ENCODE measurements at places on chromosomes 2 and 18.

GRCh38 chr2:112601754-112602153 is 17.3 kb downstream of the CHCHD5 start:
- DNase-seq, result no peak

- no peak for DNase-seq
Observed at GRCh38 chr2:80026040-80026729, 278.4 kb downstream of the LRRTM1 start.

DNA sequence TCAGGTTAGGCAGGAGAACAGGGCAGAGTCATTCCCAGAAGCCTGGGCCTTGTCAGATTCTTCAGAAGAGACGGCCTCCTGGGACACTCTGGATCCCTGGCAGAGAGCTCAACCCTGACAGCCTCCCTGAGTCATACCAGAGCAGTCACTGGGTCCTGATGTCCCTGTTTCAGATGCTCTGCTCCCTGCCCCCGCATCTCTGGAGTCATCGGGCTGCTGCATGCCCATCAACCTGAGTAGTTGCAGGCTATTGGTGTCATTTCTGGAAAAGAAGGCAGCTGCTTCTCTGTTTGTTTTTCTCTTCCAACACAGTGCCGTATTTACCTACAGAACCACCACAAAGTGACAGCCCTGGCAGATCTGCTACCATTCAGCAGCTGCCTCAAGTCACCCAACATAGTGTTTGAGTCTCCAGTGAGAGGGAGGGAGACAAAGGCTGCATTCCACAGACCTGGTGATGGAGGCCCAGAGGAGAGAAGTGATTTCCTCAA is 145.1 kb downstream of the B3GNT2 start:
- DNase-seq, result no peak

DNA sequence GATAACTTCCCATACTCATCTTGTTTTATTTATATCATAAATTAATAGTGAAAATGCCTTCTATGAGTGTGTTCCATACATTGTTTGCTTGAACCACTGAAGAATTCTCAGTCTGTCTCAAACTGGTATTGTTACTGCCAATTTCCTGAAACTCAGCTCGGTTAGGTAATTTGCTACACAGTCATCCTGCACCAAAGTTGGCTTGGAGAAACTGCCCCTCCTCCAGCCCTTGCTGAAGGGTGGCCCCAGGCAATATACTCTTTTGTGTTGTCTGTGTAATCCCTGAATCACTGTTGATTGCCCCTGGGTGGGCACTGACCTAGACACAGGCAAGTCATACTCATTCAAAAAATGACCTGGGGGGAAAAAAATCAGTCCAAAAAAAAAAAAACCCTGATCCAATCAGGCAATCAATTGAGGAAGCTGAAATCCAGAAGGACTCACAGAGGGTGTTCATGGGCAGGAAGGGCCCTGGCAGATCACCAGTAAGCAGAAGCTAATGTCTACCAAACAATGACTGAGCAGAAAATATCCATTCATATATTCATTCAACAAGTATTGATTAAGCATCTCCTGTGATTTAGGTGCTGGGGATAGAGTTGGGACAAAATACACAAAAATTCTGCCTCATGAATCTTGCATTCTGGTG is 3.8 kb upstream of the SESTD1 start:
- DNase-seq, result peak; percentile 34

DNA sequence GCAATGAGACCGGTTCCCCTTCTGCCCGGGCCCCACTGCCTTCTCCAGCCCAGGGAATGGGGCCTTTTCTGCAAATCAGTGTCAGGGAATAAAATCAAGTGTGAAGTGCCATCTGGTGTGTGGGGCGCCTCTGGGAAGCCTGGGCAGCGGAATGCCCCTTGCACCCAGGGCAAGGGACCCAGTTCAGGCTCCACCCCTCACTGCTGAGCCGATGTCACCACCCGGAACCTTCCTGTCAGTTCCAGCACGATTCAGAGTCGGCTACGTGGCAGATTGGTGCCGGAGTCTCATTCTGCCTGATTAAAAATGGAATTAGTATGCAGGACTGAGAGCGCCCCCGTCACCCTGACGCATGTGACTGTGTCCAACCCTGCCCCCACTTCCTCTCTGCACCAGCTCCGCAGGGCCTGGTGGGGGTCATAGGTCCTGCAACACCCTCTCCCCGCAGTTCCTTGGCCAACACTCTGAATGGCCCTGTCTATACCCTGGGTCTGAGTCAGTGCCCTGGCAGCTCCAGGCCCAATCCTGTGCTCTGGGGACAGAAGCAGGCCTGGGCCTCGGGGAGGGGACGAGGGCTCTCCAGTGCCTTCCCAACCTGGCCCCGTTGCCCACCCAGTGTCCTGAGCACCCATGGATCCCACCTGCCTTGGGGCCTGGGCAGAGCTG is 8.2 kb upstream of the ALPI start:
- DNase-seq, result no peak

- no peak for DNase-seq
Observed at GRCh38 chr2:173410579-173410978, 55.9 kb downstream of the CDCA7 start.

- no peak for DNase-seq
Observed at GRCh38 chr2:227228061-227228667, 63.7 kb downstream of the COL4A3 start.

- DNase-seq, result no peak
Observed at GRCh38 chr2:127182626-127183458, 37.3 kb downstream of the CYP27C1 start.

GRCh38 chr18:54777118-54777791 is 51.0 kb upstream of the RAB27B start:
- no peak for DNase-seq

GRCh38 chr18:58038063-58038462 is 6.0 kb upstream of the NEDD4L start:
- no peak for DNase-seq

DNA sequence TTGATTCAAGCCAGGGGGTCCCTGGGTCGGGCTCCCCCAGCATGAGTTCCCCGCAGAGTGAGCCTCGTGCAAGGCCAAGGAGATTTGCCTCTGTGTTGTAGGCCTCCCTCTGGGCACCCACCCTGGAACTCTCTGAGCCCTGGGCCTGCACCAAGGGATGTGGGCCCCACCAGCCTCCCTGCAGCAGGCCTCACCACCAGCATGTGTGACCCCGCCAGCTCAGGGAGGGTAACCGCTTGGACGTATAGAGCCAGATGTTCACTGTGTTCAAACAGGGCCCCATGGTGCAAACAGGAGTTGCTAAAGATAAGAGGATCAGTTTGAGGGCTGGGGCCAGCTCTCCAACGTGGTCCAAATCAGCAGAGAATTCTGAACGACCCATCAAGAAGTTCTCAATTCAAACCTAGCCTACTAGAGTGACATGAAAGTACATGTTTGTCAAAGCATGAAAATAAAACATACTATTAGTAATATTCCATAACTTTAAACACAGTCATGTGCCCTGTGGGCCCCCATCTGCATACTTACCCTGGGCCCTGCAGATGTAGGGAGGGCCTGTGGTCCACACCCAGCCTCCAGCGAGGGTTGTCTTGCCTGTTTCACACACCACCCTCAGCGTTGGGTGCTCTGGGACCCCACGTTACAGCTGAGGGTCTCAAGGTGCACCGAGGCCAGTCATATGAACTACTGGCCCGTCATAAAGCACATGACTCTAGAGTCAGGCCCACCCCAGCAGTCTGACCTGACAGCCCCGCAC is 5.5 kb upstream of the TUBB6 start:
- DNase-seq, result no peak

DNA sequence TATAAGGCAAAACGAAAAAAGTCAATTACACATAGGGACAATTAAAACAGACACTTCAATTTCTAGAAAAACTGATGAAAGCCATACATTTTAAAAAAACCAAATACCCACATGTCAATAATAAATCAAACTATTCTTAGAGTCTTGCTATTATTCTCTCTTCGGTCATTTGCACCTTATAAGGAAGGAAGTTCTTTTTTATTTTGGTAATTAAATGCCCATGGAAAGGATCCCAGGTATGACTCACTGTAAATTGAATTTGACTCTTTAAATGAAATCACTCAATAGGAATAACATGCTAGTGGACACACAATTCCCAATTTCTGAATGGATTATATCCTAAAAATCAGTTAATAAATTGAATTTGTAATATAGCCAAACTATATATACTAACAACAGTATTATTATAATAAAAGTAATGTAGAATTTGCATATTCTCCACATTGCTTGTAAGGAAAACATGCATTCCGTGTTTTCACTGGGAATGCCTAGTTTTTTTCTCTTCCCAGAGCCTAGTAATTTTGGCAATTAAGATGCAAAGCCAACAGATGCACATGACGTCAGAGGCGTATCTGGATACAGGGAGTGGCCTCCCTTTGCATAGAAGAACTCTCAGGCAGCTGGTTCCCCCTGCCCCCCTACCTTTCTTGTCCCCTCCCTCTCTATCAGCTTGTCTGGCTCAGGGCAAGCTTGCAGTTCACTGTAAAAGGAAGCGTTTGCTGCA is 153.5 kb upstream of the PGAP1 start:
- DNase-seq, result peak; percentile 16

DNA sequence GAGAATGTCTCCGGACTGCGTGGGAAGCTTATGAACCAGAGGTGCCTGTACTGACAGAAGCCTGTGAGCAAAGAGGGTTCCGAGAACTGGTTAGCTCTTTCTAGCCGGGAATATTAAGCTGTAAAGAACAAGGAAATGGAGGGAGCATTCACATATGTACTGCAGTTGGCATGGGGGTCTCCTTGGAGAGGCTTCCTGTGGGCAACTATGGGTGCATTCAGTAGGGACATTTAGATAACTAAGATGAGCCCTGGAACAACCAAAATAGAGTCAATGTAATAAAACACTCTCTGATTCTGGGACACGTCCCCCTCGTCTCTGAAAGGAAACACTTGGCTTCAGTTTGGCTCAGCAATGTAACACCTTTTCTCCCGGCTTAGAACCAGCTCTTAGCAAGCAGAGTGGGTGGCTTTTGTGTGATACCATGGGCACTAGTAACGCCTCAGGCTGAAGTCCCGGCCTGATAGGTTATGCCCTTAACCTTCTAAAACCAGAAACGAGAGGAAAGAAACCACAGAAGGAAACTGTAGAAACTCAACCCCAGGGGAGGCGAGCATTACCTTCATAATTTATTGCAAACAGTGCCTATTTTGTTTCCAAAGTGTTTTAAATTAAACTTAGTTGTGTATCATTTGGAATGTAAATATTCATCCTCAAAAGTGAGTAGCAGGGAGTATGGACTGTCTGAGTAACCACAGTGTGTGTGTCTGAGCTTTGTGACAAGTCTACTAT is 48.8 kb upstream of the LPIN2 start:
- no peak for DNase-seq

- DNase-seq, result no peak
Observed at GRCh38 chr18:60698901-60699300, 326.3 kb upstream of the MC4R start.

DNA sequence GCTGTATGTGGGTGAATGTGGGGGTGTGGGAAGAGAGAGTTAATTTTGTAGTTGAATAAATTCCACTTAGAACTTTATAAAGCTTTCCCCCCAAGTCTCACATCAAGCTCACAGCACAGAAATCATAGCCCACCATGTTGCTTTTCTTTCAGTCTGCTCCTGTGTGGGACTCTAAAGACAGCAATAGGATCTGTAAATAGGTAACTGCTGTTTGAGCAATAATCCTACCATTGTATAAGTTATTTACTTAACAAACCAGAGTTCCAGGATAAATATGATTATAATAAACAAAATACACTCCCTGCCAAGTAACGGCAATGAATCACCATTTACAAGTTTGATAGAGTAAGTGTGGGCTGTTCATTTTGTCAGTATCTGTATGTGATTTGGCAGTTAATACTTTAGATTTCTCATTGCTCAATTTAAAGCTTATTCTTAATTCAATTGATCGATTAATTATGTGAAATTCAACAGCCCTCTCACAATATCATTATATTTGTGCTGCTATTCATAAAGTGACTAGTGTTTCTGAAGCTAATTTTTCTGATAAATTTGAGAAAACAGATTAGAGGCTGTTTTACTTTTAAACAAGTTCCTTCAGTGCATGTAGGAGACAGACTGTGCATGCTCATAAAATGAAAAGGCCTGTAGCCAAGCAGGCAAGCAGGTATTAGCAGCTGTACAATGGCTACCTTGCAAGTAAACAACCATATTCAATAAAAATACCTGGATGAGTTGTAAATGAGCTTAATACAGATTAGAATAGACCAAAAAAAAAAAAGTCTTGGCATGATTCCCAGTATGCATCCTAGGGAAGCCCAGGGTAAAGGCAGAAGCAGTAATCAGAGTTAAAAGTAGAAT is 142.7 kb downstream of the PDE11A start:
- DNase-seq, result no peak

DNA sequence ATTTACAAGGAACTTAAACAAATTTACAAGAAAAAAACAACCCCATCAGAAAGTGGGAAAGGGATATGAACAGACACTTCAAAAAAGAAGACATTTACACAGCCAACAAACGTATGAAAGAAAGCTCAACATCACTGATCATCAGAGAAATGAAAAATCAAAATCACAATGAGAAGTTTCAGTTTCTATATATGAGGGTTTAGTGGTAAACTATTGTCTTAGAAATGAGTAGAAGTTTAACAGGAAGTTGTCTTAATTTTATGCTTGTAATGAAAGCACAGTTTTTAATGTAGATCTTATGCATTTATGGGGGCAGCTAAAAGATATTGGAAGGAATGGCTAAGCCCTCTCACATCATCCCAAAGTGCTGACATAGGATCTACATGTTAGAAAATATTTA is 325.4 kb downstream of the ERBB4 start:
- no peak for DNase-seq

GRCh38 chr2:127320067-127320466 is 26.1 kb upstream of the ERCC3 start:
- DNase-seq, result no peak

- peak; percentile 86 for DNase-seq
Observed at GRCh38 chr2:42618972-42619371, 50.5 kb downstream of the MTA3 start.

DNA sequence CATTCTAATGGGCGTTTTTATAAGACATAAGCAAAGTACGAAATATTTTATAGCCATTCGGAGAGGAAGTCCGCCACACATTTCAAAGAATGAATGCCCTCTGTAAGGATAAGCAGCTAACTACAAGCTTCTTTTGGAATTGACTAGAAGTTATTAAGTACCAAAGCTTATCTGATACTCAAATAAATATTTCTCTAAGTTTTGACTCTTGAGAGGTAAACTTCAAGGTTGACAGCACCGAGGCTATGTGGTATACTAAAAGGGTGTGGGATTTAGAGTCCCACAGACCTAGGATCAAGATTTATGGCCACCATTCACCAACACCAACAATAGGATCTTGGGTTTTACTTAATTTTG is 48.1 kb upstream of the MSH2 start:
- no peak for DNase-seq

- no peak for DNase-seq
Observed at GRCh38 chr2:128280158-128280871, 38.4 kb downstream of the HS6ST1 start.
